ENCODE measurements at places on chromosomes 7 and 10. TPM values are rescaled to one million over a fixed set of nuclear protein-coding genes. Genes with fewer than 3 reads are reported as not detected.
A peak's percentile ranks its signal among the peaks of the same experiment; 100 is the strongest.

Gene OR9A2
- total RNA-seq = not detected

GRCh38 chr10:30974355-30974754, 57.3 kb downstream of the ZNF438 start:
- no peak for DNase-seq

DNA sequence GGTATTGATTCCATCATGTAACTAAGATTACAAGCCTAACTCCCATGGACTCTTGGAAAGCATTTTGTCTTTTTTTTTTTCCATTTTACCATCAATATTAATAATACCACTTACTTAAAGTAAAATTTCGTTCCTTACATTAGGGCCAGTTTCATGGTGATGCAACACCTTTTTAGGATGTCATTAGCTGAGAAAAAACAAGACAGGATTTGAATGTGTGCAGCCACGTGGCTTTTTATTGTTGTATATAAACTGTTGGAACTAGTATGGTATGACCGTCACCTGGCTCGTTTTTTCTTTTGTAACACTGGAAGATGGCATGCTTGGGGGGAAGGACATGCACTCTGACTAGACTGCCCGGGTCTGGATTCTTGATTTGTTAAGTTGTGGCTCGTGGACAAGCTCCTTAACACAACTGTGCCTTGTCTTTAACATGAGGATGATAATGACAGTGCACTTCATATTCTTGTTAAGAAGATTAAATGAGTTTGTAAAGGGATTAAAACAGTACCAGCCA, 42.1 kb downstream of the ARHGAP21 start:
- no peak for DNase-seq

- no peak for DNase-seq
Measured at GRCh38 chr7:37027104-37027503, 302.8 kb upstream of the AOAH start.

GRCh38 chr7:77244222-77244934, 44.8 kb upstream of the FGL2 start:
- no peak for DNase-seq

DNA sequence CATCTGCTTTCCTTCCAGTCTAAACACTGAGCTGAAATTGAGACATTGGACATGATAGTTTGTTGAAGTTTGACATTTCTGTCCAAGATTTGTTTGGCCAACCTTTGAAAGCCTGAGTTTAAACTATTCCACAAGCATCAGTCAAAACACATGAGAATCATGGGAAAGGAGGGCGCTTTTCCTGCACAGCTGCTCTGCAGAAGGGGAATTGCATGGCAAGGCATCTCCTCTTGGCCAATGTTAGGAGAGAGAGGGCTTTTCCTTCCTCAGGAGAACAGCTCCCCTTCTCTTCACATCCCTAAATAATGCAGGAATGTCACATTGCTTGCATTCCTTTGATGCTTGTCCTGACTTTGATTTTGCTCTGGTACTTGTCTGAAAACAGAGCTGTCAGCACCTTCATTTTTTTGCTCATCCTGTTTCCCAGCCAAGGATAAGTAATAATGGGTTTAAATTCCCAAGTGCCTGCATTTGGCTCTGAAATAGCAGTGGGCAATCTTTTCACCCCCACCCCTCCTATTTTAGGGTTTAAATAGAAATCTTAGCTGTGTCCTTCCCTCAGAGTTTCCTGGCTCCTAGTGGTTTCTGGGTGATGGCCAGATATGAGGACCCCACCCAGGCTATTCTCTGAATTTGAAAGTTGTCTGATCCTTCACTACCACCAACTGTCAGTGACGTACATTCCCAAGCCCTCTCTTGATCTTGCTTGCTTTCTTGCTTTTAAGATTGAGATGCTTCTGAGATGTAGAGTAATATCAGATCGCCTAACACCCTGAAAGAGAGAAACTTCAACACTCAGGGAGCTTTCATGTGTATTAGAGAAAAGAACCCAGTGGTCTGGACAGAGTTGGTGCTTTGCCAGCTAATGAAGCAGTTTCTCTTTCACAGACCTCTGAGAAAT, 75.2 kb upstream of the NPVF start:
- DNase-seq = no peak

- DNase-seq = no peak
Measured at GRCh38 chr7:105336009-105336408, 52.7 kb downstream of the SRPK2 start.

- peak; percentile 49 for DNase-seq
Measured at GRCh38 chr7:23594879-23595604, 2.1 kb upstream of the CCDC126 start.

DNA sequence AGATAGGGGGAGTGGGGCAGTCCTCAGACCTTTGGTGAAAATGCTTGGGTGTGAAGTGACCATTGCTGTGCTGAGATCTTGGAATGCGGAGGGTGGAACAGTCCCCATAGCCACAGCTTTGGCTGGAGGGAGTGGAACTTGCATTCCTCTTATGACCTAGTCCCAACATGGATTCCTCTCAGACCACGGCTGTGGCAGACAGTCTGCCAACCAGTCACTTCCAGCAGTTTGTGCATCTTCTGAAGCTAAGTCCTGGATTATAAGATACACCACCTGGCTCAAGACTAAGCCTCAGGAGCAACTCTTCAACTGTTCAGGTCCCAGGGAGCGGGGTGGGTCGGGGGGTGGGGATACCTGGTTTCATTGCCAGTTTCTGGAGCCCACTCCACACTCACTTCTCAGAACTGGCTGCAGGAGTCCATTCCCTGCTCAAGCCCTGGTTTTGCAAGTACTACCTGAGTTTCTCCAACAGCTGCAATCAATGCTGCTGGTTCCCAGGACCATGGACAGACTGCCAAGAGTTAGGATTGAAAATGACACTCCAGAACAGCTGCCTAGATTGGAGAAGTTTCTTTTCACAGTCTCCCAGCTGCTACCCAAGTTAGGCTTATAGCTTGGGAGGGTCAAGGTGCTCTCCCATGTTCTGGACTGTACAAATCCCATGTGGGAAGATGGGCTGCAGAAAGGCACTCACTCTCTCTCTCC, 29.1 kb upstream of the DGKB start:
- no peak for DNase-seq

DNA sequence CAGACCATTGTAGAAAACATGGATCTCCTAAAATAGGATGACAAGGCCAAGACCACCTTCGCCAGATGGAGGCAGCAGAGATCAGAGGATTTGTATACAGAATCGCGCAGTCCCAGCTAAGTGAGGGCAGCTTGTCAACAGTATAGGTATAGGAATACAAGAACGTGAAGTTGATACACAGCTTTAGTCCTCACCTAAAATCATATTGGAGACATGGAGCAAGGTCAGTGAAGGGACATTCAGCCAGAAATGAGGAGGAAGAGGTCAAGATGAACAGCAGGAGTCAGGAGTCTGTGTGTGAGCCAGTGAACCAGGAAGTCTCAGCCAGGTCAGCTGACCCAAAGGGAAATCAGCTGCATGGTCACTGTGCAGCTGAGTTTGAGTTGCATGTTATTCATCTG, 263.4 kb upstream of the PRKCQ start:
- DNase-seq = no peak

DNA sequence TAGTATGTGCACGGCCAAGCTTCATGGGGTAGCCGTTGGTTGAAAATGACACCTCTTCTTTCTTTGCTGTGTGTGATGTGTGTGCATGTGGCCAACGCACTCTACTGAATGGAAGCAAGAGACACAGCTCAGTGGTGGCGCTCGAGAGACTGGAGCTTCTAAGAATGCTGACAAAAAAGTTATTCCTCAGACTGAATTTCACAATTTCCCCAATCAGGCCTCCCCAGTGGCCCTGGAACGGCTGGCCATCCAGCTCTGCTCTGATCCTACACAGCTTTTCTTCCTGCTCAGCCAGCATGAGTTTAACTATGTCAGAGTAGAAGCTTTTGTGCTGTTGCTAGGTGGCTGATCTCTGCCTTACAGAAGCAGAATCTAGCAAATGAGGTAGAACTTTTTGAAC, 186.7 kb upstream of the PLXDC2 start:
- DNase-seq = peak; percentile 46

DNA sequence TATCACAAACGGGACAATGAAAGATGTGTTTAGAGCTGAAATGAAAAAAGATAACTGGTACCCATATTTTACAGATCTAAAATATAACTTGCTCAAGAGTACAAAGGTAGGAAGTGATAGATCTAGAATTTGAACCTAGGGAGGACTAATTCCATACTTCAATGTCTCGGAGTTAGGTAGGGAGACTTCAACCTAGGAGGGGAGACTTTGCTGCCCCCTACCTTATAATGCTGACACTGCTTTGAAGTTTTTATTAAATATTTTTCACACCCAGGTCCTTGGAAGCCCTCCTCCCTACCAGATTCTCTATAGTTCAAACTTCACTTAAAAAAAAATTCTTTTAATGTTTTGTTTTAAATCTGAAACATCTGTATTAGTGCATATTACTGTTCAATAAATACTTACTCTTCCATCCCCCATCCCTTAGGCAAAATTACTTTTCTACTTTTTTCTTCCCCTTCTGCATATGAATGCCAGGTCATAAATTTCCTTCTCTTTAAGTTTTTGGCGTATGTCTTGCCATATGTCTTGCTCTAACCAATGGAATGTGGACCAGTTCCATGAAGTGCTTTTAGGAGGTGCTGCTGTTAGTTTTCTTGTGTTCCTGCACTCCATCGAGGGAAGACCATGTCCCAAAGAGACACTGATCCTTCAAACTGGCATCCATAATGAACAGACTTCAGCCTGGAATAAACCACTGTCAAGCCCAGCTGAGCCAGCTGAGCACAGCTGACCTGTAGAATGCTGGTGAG, 57.8 kb downstream of the MICU1 start:
- no peak for DNase-seq

- DNase-seq = no peak
Measured at GRCh38 chr10:124517931-124518330, 56.3 kb downstream of the LHPP start.

DNA sequence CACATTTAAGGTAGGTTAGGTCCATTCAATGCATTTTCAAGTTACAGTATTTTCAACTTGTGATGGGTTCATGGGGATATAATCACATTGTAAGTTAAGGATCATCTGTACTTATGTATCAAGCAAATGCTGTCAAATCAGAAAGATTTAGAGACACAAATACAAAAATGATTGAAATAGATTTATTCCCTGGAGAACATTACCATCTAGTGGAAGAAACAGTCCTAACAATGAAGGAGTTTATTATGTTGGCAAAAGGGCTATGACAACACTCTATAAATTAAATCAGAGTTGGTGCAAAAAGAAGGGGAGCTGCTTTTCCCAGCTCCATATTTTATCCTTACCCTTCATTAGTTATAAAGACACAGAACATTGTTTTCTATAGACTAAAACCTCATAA, 69.0 kb downstream of the PRSS58 start:
- DNase-seq = no peak

- DNase-seq = no peak
Measured at GRCh38 chr7:89023206-89023605, 227.7 kb upstream of the TEX47 start.

Gene HOXA11
- total RNA-seq = not detected

Gene GRM8
- total RNA-seq = 6.7 TPM

Data from left lobe of liver (tissue), 2 donors.